Fibroblast of mammary gland (primary cell): ENCODE measurements at places on chromosomes 6 and 20.

DNA sequence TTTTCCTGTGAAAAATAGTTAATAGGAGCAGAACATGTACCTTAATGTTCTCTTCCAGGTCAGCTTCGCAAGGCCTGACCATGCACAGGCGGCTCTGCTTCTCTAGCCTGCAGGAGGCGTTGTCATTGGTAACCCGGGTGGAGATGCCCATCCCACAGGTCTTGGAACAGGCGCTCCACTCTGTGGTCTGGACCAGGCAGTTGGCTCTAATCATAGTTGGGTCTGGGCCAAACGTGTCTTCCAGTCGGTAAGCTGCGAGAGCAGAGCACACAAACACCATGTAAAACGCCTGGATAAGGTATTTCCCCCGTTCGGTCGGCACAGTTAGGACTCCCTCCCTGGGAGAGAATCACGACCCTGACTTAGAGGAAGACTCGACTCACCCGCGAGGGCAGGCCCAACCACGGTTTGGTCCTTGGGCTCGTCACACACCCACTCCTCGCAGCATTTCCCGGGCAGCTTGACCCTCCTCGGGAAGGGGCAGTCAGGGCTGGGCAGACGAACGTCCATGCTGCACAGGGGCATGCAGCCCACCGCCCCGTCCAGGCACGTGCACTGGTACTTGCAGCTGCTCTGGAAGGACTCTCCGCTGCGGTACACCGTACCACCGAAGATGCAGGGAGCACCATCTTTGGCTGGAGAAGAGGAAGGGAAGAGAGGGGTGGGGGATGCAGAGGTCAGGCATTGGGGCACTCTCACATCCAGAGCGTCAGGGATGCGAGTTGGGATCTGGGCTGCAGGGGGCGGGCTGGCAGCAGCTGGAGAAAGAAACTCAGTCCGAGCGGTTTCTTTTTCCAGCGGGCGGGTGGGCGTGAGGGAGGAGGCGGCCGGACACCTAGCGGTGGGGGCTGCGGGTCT is 1.0 kb downstream of the CCN2 start:
- DNase-seq = peak; percentile 91

- DNase-seq = no peak
Measured at GRCh38 chr6:147551976-147552375, 43.5 kb downstream of the SAMD5 start.

DNA sequence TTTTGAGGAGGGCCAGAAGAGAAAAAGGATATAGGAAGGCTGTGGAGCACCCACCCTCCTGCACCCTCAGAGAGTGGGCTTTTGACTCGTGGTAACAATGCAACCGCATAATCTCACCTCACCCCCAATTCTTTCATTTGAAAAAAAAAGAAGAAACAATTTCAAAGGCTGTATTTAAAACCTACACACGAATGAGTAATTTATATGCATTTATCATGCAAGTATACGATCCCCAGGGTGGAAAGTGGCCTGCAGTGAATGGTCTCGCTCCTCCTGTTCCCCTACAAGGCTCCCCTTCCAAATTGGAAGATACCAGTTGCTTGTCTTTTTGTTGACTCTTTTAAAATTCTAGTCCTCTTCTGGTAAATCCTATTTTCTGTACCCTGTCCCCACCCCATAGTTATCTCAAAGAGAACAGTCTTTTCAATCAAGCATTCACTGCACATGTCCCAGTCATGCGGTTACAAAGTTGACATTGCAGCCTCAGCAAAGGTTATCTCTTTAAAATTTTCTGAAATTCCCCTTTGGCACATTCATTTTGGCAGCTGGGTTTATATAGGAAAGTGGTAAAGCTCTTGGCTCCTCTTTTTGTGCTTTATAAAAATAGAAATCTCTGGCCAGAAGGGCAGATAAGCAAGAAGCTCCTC is 110.6 kb downstream of the ARID1B start:
- no peak for DNase-seq

DNA sequence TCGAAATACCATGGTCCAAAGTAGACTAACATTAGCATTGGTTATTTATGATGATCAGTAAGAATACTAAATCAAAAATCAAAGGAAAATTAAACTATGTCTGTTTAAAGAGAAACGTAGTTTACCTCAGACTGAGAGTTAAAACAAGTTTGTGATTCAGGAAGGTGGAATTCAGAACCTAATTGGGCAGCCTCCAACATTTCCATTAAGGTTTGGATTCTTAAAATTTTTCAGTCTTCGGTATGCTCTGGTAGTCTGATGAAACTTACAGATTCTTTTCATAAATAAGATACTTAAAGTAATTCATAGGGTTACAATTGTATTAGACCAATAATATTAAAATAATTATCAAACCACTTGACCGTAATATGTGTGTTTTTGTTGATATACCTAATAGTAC is 18.6 kb downstream of the HFE start:
- DNase-seq = no peak

DNA sequence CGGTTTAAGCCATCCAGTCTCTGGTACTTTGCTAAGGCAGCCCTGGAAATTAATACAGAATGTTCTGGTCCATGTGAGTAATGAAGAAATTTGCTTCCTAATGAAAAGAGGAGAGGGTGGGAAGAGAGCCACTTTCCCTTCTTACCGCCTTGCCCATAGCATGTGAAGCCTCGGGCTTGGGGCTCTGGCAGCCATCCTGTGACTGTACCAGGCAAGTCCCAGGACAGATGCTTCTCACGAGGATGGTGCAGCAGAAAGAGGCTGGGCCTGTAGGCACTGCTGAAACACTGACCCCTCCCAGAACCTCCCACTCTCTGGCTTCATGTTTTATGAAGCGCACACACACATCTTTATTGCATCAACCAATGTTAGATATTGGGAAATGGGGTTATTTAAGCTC is 74.8 kb downstream of the IYD start:
- peak; percentile 8 for DNase-seq

GRCh38 chr6:151534576-151534975 is 40.8 kb downstream of the CCDC170 start:
- DNase-seq = peak; percentile 71

DNA sequence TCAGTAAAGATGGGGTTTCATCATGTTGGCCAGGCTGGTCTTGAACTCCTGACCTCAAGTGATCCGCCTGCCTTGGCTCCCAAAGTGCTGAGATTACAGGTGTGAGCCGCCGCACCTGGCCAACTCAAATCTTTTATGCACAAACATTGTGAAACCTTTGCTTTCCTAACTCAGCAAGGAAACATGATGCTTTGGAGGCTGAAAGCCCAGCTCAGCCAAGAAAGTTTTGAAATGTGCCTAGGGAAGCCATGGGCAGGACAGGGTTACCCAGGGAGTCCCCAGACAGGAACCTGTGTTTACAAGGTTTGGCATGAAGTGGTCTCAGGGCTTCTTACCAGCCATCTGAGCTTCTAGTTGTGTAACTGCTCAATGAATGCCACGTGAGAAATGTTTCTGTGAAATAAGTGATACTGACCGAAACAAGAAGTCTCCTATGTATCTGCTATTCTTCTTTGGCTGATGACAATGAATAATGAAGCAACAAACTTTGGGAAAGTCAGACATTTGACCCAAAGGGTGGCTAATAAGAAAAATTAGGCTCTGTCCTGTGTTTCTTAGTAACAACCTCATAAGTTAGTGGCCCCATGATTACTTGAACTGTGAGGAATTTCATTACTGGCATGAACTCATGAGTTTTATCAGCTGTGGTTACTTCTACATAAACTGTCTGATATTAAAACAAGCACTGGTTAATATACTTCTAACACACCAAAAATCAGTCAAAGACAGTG is 163.5 kb downstream of the KIF6 start:
- DNase-seq = no peak

DNA sequence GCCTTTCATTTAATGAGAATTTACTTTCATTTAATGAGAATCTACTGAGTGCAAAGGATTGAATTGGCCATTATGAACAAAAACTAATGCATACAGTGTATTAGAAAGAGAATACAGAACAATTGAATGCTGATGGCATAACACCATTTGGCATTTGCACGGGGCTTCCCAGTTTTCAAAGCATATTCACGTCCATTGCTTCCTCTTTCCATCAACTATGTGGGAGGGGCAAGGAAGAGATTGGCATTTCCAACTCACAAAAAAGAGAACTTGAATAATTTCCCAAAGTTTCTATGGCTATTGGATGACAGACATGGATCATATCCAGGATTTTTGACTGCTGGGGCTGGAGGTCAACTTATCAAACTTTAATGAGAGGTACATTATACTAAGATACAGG is 23.2 kb upstream of the ARG1 start:
- DNase-seq = no peak

- DNase-seq = peak; percentile 96
Measured at GRCh38 chr6:155171109-155171746, 92.6 kb upstream of the CLDN20 start.

DNA sequence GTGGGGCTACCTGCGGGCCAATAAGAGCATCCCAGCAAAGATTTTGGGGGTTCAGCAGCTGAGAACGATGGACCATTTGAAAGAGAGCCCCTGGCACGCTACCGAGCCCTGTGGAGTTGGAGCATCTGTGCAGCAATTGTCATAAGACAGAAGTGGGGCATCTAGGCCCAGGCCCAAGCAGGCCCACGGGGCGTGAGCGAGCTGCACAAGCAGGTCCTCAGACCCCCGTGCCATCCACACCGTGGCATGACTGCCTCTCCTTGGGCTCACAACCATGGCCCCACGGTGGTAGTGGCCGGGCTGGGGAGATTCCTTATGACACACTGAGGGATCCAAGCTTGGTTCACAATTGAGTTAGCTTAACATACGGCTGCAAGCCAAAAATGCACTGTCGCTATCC is 103.3 kb upstream of the AGPAT4 start:
- no peak for DNase-seq

GRCh38 chr6:137467211-137467610 is 27.0 kb downstream of the OLIG3 start:
- no peak for DNase-seq

- peak; percentile 97 for DNase-seq
Measured at GRCh38 chr6:112037783-112038216, 16.1 kb upstream of the CCN6 start.

- no peak for DNase-seq
Measured at GRCh38 chr6:20763296-20763695, 229.0 kb downstream of the CDKAL1 start.

DNA sequence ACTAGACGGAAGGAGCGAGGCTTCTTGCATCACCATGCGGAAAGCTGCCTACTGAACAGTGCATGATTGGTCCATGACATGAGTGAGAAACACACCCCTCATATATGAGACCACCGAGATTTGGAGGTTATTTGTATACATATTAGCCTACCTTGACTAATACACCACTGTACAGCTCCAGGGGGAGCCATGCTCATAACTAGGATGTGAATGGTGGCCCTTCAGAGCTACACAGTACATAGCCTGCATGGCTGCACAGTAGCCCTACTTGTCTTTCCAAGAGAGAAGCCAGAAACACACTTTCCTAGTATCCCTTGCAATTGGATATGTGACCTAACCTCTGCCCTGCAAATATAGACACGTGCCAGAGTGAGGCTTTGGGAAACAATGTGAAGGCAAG is 21.8 kb upstream of the MCUR1 start:
- no peak for DNase-seq
